ENCODE measurements at places on chromosomes 2 and 18.

- no peak for DNase-seq
These were observed 36.7 kb upstream of the SPTBN1 start for GRCh38 chr2:54419388-54419787.

GRCh38 chr2:240902615-240903041, 3.5 kb upstream of the CROCC2 start:
- DNase-seq, result no peak

GRCh38 chr18:11586896-11587295, 22.5 kb upstream of the SLC35G4 start:
- no peak for DNase-seq

DNA sequence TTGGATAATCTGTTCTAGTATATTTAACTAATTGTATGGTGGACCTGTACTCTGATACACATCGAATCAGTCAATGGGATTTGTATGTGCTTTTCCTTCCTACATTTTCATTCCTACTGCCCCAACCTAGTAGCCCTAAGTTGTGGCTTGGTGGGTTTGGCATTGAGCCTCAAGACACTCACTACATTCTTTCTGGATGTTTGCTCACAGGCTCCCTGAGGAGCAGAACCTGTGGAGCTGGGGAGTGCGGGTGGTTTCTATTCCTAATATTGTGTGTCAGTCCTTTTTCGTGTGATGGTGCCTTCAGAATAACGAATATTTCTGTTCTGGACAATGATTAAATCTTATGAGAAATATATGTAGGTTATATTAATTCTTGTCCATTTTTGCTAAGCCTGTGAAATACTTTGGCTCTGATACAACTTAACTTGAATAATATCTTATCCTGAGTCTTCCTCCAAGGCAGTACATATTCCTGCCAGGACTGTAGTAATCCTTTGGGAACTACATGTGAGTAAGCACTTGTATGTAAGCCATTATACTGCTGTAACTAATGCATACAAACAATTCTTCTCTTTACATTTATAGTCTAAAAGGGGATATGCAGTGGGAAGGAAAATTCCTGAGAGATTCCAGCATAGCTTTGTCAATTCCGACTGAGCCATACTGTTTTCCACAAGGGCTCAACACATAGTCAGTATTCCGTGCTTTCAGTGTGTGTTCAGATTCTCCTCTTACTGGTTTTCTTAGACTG, 150.6 kb downstream of the AGPS start:
- DNase-seq, result no peak

GRCh38 chr18:688323-688722, 24.1 kb downstream of the ENOSF1 start:
- DNase-seq, result no peak

- no peak for DNase-seq
These were observed 44.6 kb upstream of the ACVR1 start for GRCh38 chr2:157920736-157921135.

- DNase-seq, result no peak
These were observed 38.7 kb downstream of the SCG2 start for GRCh38 chr2:223563462-223563861.

DNA sequence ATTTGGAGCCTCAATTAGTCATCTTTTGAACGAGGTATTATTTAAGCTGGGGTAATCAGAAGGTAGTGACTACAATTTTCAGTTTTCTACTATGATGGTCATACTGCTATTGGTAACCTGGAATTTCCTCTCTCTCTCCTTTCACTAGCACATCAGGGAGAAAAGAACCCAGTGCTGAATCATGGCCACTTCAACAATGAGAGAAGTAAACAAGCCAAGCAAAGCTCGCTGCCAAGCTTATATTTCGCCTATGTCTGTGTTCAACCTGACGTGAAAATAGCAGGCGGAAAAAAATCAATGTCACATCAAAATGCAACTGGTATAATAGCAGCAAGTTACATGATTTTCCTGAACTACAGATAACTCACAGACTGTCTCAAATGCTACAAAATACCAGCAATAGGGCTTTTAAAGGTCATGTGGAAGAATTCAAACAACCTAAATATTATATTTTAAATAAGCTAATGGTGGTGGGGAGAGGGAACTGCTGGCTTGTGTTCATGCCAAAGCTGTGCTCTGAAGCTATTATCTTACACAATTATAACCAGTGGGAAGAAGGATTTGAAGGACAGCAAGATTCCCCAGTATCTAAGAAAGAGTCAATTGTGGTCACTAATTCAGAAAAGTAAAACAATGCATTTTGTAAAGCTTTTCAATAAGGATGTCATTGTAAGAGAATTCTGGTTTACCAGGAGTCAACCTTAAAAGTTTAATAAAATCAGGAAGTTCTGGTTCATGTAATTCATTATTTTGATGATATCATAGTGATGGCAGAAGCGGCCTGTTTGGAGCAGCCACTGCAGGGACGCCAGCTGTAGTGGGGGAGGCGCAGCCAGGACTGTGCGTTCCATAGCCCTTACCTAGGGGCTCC, 38.0 kb downstream of the RNF152 start:
- DNase-seq, result no peak

GRCh38 chr2:38239452-38239851, 137.6 kb downstream of the ATL2 start:
- DNase-seq, result no peak

- DNase-seq, result no peak
These were observed 210.6 kb downstream of the IKZF2 start for GRCh38 chr2:212940816-212941215.

DNA sequence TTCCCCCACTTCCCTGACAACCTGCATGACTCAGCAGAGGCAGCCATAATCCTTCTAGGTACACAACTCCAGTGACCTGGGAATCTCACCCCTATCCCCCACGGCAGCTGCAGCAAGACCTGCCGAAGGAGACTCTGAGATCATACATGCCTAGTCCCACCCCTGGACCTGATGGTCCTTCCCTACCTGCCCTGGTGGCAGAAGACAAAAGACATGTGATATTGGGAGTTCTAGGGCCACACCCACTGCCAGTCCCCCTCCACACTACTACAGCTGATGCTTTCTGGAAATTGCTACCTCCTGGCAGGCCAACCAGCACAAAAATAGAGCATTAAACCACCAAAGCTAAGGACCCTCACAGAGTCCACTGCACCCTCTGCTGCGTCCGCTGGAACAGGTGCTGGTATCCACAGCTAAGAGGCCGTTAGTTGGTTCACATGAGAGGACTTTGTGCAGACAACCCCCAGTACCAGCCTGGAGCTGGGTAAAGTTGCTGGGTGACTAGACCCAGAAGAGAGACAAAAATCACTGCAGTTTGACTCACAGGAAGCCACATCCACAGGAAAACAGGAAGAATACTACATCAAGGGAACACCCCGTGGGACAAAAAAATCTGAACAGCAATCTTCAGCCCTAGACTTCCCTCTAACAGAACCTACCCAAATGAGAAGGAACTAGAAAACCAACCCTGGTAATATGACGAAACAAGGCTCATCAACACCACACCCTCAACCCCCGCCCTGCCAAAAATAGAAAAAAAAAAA, 12.5 kb downstream of the MARCO start:
- no peak for DNase-seq

DNA sequence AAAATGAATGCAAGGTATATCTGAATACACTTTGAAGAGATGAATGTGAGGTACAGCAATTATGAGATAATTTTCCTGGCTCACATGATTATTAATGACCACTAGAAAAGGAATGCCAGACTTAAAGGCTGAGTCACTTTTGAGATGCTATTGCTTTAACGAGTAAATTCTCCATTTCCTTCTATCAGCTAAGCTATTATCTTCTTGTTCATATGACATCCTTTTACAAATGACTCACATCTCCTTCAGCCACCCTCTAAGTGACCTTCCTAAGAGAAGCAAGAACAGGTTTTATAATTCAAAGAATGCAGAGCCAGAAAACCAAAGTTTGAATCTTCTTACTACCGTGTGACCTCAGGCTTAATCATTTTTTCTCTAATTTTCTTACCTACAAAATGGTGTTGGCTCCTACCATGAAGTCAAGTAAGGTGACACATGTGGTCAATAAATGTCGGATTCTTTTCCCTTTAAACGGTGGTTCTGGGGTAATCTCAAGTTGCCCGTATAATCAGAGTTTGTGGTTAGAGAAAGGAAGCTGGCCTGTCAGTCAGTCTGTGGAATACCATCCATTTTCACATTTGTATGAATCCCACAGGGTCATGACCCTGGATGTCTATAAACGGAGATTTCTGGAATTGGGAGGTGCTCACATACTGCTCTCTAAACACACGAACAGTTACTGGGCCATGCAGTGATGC, 184.0 kb upstream of the PID1 start:
- no peak for DNase-seq

GRCh38 chr2:31903109-31903780, 107.6 kb downstream of the MEMO1 start:
- no peak for DNase-seq

DNA sequence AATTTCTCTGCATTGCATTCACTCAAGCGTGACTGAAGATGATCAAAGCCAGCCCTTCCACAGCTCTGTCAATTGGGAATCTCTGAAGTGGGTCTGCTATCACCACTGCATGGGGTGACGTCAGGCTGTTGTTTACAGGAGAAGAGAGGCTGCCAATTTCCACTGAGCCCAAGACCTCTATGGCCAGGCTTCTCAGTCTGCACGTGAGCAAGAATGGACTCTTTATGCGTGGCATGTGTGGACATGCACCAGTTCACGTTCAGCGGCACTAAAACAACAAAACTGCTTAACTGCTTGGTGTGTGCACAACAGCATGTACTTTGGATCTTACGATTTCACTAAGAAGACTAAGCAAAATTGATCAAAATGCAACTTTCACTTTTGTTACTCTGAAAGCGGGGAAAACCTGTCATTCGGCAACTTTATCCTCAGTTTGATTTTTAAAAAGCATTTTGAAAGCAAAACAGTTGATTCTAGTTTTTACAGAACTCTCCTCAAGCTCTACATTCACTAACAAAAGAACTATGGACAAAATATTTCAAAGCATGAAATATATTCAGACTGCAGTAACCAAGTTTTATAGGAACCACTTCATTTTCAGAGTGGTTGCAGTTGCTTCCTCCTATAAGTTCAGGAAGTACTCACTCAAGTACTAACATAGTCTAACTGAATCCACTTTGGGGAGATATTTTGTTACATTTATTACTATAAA, 77.0 kb upstream of the SERTAD2 start:
- DNase-seq, result peak; percentile 58

GRCh38 chr2:30310955-30311354, 79.6 kb downstream of the LBH start:
- DNase-seq, result no peak

- DNase-seq, result no peak
These were observed 1000.2 kb downstream of the TDRD15 start for GRCh38 chr2:22124003-22124402.

GRCh38 chr2:85834466-85834865, 54.3 kb downstream of the ST3GAL5 start:
- DNase-seq, result no peak

DNA sequence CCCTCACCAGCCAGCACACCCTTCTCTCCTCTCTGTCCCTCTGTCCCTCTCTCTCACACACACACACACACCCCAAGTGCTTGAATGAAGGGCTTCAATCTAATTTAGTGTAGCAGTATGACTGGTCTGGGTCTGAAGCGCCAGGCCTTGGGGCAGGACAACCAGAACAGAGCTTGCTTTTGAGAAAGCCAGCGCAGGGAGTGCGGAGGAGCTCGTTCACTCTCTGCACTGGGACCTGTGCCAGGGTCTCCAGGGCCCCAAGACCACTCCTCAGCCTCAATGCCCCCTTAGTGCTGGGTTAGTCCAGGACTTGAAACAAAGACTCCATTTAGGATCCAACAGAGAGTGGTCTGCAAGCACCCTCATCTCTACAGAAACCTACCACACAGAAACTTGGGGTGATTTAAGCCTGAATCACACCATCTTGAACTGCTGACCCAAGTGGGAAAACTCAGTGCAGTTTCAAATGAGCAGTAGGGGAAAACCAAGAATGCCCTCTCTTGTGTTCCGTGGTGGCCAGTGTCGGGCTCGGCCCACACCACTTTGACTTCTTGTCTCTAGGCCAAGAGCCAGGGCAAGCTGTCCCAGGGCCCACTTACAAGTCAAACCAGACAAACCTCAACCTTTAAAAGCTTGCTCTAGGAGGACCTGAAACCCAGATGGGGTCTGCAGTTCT, 66.6 kb upstream of the WIPF1 start:
- DNase-seq, result no peak

- no peak for DNase-seq
These were observed 5.1 kb upstream of the STEAP3 start for GRCh38 chr2:119218478-119219064.

GRCh38 chr2:25620077-25620476, 53.3 kb downstream of the DTNB start:
- no peak for DNase-seq

GRCh38 chr2:175062787-175063585, 57.8 kb upstream of the CHN1 start:
- no peak for DNase-seq

GRCh38 chr2:12721566-12722446, 5.1 kb downstream of the TRIB2 start:
- DNase-seq, result no peak

- no peak for DNase-seq
These were observed 812.5 kb upstream of the CHAC2 start for GRCh38 chr2:52955079-52955478.

- peak; percentile 16 for DNase-seq
These were observed 11.7 kb upstream of the MSH6 start for GRCh38 chr2:47771211-47771610.

DNA sequence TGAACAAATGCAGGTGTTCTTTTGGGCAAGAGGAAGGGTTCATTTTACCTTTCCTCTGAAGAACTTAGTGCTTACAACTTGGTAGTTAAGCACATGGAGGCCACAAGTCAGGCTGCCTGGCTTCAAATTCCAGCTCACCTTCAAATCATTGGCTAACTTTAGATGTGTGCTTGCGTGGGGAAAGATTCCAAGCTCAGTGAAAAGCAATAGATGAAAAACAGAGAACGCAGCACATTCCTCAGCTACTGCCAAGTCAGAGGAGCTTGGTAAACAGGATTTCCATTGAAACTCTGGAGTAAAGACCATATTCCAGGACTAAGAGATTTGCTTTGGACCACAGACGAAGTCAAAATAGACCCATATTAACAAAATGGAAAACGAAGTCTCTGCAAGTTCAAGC, 96.3 kb upstream of the ASB18 start:
- DNase-seq, result no peak

- DNase-seq, result no peak
These were observed 16.4 kb upstream of the DLX2 start for GRCh38 chr2:172119089-172119488.

DNA sequence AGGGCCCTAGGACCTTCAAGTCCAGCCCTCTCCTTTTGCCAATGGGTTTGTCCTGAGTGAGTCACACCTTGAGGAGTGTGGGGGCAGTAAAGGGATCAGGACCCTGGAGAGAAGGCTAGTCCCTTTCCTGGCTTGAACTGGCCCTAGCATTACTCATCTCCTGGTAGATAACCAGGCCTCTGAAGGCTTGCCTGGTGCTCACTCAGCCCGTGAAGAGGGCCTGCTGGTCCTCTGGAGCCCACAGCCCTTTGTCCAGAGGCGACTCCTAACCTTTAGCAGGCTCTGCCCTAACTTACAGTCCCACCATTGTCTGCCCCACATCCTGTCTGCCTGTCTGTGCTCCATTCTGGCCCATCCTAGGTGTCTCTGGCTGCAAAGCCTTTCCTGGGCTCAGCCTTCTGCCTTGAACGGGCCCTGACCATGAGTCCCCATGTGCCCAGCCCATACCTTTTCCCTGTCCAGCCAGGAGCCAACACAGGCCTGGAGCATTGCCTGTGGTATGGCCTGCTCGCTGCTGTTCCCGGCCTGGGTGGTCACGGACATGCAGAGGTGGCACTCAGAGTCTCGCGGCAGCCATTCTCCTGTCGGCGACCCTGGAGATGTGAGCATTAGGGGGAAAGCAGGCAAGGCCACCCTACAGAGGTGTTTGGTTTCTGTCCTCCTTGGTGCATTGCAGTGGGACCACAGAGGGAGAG, 5.0 kb downstream of the SFTPB start:
- no peak for DNase-seq
